ENCODE measurements at places on chromosomes 12 and 14. TPM values are rescaled to one million over a fixed set of nuclear protein-coding genes. Genes with fewer than 3 reads are reported as not detected.

OVCH1 gene
- 0.26 TPM for polyA plus RNA-seq

LTB4R gene
- polyA plus RNA-seq: 5.0 TPM

OR6C2 gene
- polyA plus RNA-seq: not detected

NAA25 gene
- 25.9 TPM for polyA plus RNA-seq

IGFBP6 gene
- 17.6 TPM for polyA plus RNA-seq

MIPOL1 gene
- 14.9 TPM for polyA plus RNA-seq

KLRD1 gene
- 0.24 TPM for polyA plus RNA-seq

AVPR1A gene
- 8.7 TPM for polyA plus RNA-seq

DUSP16 gene
- 25.1 TPM for polyA plus RNA-seq

TAS2R7 gene
- not detected for polyA plus RNA-seq

SOCS4 gene
- polyA plus RNA-seq: 15.8 TPM

PTGER2 gene
- 6.6 TPM for polyA plus RNA-seq

P2RX2 gene
- 1.6 TPM for polyA plus RNA-seq

RFC5 gene
- polyA plus RNA-seq: 38.1 TPM

OAS2 gene
- 6.0 TPM for polyA plus RNA-seq

LRP1 gene
- polyA plus RNA-seq: 70.4 TPM

PLA2G1B gene
- polyA plus RNA-seq: 0.41 TPM

NKX2-1 gene
- polyA plus RNA-seq: not detected

KRT3 gene
- polyA plus RNA-seq: not detected

PIWIL1 gene
- 3.4 TPM for polyA plus RNA-seq

C14orf180 gene
- not detected for polyA plus RNA-seq

LPAR5 gene
- 1.5 TPM for polyA plus RNA-seq

AKAP5 gene
- 7.0 TPM for polyA plus RNA-seq

NTS gene
- polyA plus RNA-seq: 6.7 TPM

FSCB gene
- not detected for polyA plus RNA-seq

Measured in renal pelvis (tissue), 12 donors.